SW 1271 (cell line): ENCODE measurements at places on chromosomes 16 and 17.

- DNase-seq = no peak
Observed at GRCh38 chr17:20989481-20989880, 53.3 kb downstream of the USP22 start.

GRCh38 chr17:33962857-33963655, 292.0 kb upstream of the CCL2 start:
- no peak for DNase-seq

GRCh38 chr17:3960764-3961163, 3.5 kb downstream of the ATP2A3 start:
- no peak for DNase-seq

- DNase-seq = no peak
Observed at GRCh38 chr16:85422632-85423550, 190.2 kb upstream of the GSE1 start.

DNA sequence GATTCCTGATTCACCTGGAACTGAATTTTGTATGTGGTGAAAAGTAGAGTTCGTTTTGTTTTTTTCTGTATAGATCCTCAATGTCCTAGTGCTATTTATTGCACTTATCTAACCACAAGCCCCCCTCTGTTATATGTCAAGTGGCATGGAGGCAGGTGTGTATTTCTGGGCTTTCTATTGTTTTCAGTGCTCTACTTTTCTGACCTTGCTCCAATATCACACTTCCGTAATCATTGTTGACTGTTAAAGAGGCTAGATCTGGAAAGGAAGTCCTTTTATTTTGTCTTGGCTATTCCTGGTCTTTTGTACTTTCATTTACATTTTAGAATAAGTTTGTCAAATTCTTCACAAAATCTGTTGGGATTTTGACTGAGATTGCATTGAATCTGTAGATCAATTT, 26.8 kb upstream of the FBXO47 start:
- DNase-seq = no peak

GRCh38 chr16:54526087-54526486, 239.5 kb upstream of the IRX3 start:
- no peak for DNase-seq

- DNase-seq = no peak
Observed at GRCh38 chr16:24358117-24358516, 102.0 kb downstream of the CACNG3 start.

GRCh38 chr16:89536371-89536770, 24.1 kb upstream of the RPL13 start:
- DNase-seq = no peak

- DNase-seq = no peak
Observed at GRCh38 chr17:58233543-58233942, 4.8 kb upstream of the LPO start.

GRCh38 chr17:63445954-63446752, at the start of gene CYB561:
Gene CYB561, minus strand, starts transcription at chr17:63446306. Its CDS starts 8,759 bp downstream, at chr17:63437547.
- DNase-seq = no peak

DNA sequence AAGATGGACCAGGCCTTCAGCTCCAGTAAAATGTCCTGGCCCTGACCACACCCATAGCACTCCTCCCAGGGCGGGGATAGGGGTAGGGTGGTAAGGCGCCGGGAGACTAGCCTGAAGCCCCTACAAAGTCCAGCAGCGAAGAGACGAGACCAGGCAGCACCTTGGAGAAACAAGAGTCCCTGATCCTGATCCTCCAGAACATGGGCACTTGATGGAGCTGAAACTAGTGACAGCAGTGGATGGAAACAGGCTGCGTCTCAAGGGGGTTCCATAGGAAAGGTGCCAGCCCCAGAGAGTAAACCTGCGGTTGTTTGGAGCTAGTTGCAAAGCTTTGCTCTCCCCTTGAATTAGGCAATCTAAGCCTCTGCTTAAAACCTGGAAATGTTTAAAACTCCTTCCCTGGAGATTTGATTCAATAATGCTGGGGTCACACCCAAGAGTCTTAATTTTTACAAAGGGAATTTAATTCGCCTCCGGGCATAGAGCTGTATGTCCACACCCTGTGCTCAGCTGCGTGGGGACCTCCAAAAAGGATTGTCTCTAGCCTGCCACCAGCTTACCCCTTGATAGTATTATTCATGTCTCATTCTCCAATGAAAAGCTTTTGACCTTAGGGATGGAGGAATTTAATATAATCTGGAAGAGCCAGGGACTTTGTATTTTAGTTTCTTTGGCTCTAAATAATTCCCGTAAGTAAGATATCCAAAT, 258.6 kb downstream of the PMP22 start:
- no peak for DNase-seq

DNA sequence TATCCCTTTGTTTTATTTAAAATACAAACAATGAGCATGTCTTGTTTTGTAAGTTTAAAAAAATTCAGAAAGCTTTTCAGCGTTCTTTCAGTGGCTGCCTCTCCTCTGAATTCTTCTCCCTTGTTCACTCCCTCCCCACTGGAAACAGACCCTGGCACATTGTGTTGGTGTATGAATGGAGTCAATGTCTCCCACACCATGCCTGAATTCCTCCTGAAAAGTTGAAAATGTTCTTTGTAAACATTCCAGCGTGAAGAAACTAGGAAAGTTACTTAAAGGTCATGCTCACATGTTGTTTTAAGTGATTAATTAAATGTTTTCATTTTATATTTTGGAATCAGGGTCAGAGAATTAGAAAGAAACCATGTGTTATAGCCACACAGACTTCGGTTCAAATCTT, 136.9 kb upstream of the DYNLRB2 start:
- no peak for DNase-seq

- DNase-seq = no peak
Observed at GRCh38 chr17:31674717-31675349, 184.2 kb downstream of the COPRS start.

GRCh38 chr16:86709103-86709502, 130.8 kb downstream of the FOXL1 start:
- DNase-seq = no peak

DNA sequence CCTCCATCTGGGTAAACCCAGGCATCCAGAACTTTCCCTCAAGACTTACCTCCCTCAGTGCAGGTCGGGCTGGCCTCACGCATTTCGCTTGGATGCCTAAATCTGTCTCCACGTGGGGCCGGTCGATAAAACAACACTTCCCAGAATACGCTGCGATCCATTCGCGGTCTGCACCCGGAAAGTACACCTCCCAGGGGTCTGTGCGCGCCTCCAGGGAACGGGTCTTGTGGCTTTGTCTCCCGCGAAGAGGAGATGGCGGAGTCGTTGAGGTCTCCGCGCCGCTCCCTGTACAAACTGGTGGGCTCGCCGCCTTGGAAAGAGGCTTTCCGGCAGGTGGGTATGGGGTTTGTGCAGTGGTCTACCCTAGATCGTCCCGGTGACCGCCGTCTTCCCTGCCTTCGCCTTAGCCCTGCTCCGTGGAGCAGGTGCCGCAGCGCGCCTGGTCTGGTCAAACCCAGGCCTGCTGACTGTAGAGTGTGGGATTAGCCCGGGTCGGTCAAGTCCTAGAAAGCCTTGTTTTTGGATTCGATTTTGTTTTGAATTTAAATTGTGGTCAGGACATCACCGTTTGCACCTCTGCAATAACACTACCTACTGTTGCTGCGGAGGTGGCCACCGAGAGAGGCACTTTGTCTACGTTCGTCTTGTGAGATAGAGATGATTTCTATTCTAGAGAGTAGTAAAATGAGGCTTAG, at the start of gene RPAIN:
Gene RPAIN, plus strand, starts transcription at position 224 of the 695 bp plus-strand sequence. Its CDS starts 29 bp downstream, at position 253.
- peak; percentile 94 for DNase-seq

GRCh38 chr17:15261802-15262290, 3.3 kb downstream of the PMP22 start:
- DNase-seq = no peak

- no peak for DNase-seq
Observed at GRCh38 chr16:16830401-16830800, 451.5 kb downstream of the NPIPA7 start.

DNA sequence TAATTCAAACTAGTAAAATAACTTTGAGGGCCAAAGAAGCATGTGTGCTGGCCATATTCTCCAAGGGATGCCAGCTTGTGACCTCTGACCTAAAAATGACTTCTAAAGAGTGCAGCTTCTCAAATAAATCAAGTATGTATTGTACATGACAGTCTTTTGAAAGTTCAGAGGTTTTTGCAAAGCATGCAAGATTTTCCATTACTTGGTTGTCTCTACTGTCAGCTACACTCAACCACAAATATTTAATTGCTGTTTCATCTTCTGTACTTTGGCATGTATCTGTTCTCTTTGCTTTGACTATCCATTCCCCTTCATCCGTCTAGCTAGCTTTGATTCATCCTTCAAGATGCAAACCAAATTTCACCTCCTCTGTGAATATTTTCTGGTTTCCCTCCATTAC, 121.9 kb upstream of the HS3ST2 start:
- no peak for DNase-seq

DNA sequence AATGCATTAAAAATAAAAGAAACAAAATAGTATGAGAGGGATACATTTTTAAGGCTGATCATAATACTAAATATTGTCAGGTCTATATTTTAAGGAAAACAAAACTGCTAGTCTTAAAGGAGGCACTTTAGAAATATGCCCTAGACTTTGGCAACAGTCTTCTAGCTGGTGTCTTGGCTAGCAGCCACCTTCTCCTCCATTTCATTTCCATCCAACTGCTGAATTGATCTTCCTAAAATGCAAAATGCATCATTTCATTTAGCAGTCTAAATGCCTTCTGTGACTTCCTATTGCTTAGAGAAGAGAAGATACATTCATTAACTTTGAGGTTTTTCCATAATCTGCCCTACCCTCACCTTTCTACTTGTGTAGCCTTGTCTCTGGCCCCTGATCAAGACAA, 1404.1 kb downstream of the CDH11 start:
- no peak for DNase-seq

GRCh38 chr16:49054606-49055005, 227.0 kb downstream of the CBLN1 start:
- no peak for DNase-seq

- DNase-seq = no peak
Observed at GRCh38 chr17:21463779-21464407, 87.7 kb downstream of the KCNJ12 start.

- DNase-seq = no peak
Observed at GRCh38 chr16:66385415-66385814, 18.9 kb downstream of the CDH5 start.

- DNase-seq = no peak
Observed at GRCh38 chr17:82493226-82493781, 26.2 kb upstream of the FOXK2 start.

DNA sequence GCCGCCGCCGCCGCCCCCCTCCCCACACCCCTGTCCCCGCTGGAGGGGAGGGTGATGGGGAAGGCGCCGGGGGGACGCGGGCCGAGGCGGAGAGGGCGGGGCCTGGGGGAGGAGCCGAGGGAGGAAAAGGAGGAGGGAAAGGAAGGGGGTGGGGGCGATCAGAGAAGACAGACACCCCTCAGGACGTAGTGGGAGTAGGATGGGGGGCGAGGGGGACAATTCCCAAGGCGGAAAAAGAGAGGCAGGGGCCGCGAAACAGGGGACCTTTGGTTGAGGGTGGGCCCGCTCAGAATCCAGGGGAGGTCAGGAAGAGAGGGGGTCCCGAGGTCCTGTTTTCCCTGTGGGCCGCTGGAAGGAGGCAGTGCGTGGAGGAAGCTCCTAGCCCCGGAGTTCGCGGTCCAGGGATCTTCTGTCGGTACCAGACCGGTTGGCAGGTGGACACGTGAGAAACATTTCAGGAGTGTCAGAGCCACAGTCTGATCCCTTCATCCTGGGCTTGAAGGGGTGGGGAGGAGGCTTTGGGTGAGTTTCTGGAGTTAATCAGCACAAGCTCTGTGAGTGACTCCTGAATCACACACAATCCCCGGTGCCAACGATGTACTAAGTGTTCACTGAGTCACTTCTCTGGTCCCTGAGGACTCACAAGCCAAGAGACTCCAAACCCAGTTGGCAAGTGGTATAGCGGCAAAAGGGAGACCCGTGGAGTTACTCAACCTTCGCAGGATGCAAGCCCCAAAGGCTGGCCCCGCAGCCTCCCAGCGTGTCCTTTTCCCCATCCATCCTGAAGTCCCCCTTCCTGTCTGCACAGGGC, at the start of gene XYLT1:
Gene XYLT1, minus strand, starts transcription at position 53 of the 811 bp plus-strand sequence. CDS start 164 bp downstream, outside the sequence.
- DNase-seq = no peak

GRCh38 chr16:69197573-69197972, 10.6 kb downstream of the SNTB2 start:
- DNase-seq = no peak

DNA sequence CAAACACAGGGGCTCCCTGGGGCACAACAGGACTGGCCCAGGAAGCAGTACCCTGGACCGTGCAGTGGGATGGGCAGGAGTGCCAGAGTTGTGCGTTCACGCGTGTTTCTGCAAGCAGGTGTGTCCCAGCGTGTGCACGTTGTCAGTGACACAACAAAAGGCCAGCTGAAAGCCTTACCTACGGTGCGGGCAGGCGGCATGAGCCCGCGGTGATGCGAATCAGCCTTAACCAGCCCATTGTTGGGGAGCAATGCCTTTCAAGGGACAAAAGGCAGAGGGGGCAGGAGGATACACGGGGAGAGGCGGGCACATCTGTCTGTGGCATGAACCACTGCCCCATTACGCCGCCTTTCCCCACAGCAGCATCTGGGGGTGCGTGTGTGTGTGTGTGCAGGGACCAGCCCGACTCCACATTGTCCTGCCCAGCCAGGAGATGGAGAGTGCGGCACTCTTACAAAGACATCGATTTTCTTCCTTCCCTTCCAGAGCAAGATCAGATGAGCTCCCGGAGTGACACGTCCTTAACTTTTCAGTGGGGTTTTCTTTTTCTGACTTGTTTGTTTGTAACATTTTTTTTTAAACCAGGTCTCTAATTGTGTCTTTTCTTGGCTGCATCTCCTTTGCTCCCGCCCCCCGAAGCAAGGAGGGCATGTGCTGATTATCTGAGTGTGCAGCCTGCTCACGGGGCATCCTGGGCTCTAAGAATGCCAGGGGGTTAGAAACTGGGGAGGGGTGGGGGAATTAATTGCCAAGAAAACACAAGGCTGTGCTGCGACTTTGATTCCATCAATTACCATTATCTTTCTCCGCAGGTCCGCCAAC, 158.1 kb downstream of the ZNF423 start:
- no peak for DNase-seq

DNA sequence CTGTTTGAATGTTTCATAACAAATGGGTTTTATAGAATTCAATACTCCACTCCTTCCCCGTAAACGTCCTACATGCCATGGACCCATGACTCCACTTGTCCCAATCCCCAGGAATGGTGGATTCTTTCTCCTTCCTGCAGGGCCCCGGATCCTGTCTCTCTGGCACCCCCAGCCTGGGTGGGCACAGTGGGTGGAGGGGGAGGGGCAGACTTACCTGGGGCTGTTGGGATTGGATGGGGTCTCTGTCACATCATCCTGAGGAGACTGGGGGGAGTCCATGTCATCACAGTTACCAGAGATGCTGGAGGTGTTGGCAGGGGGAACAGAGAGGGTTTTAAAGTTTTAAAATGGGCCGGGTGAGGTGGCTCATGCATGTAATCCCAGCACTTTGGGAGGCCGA, 13.2 kb downstream of the TRPV3 start:
- no peak for DNase-seq

GRCh38 chr16:19033761-19034160, 33.7 kb upstream of the COQ7 start:
- no peak for DNase-seq

- DNase-seq = no peak
Observed at GRCh38 chr17:64547319-64547718, 40.5 kb downstream of the CEP95 start.
